ENCODE measurements at places on chromosomes 13 and 19.

DNA sequence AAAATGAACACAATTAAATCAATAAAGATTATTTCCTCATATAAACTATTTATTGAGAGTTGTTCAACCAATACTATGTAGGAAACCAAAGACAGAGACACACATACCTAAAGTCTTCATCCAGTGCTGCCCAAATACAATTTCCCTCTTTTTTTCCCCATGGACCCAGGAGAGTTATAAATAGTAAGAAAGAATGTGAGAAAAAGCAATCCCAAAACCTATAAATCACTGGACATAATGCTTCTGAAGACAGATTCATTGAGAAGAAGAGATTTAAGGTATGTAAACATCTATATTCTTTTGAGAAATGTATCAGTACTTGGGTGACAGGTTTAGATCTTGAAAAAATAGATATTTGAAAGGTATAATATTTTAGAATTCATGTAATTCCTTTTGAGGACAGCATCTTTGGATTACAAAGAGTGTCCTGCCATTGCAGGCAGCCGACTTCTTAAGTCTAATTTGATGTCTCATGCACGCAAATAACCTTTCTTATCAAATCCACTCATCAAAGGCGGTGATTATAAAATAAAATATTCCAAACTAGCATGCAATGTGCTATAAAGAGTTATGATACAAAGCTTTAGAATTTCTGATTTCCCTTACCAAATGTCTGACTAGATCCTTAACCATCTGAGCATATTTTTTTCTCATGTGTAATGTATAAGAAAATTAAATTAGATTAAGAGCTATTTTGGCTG, 739.4 kb downstream of the LIG4 start:
- no peak for DNase-seq

DNA sequence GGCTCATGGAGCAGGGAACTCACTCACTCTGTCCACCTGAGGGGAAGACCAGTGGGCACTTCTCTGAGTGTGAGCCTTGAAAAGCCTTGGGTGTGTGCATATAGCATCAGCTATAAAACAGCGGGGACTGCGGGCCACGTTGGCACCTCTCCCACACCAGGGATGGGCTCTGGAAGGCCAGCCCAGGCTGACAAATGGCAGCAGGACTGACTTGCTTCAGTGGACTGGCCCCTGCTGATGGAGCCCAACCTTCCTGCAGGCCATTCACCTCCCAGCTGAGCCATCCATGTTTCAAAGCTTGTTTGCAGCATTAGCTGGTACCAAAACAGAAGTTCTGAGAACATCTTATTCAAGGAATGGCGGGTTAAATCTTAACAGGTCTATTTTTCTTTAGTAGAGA, 21.0 kb downstream of the TSHZ3 start:
- no peak for DNase-seq

DNA sequence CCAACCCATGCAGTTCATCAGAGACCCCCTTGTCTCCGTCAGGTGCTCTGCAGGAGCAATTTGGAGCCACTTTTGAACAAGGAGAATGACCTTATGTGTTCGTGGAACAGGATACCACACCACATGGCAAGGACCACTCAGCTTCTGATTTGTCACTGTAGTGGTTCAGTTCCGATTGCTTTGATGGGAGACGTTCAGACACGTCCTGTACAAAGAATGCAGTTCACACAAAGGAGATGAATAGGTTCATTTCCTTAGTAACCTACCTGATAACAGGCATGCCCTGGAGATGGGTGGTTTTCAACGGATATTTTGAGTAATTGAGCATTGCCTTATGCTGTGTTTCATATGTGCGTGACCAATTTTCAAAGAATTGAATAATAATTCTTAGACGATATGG, 17.2 kb downstream of the FGF9 start:
- DNase-seq = no peak

- DNase-seq = no peak
Observed at GRCh38 chr19:4693471-4694121, 23.5 kb upstream of the MYDGF start.

DNA sequence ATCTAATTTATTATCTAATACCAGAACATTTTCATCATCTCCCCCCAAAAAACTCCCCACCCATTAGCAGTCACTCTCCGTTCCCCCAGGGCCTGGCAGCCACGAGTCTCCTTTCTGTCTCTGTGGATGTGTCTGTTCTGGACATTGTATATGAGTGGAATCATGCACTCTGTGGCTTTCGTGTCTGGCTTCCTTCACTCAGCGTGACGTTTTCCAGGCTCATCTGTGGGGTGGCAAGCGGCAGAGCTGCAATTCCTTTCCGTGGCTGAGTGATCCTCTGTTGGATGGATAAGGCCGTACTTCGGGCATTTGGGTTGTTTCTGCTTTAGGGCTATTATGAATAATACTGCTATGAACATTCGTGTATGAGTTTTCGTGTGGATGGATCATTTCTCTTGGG, 3.1 kb downstream of the AP2S1 start:
- DNase-seq = no peak

DNA sequence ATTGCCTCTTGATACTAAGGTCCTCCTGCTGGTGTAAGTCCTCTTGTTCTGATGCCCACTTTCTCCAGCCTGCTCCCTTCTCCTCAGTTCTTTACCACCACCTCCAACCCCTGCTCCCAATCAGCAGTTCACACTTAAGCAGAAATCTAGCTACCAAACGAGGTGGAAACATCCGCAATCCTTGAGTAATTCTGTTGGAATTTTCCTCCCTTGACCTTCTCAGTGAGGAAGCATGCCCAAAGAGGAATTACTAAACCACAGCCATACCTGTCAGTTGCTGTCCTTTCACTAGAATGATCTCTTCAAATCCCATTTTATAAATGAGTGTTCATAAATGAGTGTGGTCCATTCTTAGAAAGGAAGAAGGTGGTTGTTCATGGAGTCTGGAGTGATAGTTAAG, 289.9 kb downstream of the DACH1 start:
- DNase-seq = no peak

- DNase-seq = no peak
Observed at GRCh38 chr13:50889317-50889716, 20.3 kb upstream of the RNASEH2B start.

DNA sequence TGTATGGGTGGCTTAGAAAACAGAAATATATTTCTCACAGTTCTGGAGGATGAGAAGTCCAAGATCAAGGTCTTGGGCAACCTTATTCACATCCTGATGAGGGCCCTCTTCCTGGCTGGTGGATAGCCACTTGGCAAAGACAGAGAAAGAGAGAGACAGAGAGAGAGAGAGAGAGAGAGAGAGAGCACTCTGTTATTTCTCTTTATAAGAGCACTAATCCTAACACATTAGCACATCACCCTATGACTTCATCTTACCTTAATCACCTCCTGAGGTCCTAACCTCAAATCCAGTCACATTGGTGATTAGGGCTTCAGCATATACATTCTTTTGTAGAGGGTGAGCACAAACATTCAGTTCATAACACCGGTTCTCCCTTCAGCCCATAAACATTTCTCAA, 430.3 kb downstream of the EFNB2 start:
- DNase-seq = no peak

GRCh38 chr13:113035213-113035800, 66.3 kb downstream of the MCF2L start:
- DNase-seq = no peak

- DNase-seq = no peak
Observed at GRCh38 chr19:13997631-13997962, 8.5 kb downstream of the RFX1 start.

DNA sequence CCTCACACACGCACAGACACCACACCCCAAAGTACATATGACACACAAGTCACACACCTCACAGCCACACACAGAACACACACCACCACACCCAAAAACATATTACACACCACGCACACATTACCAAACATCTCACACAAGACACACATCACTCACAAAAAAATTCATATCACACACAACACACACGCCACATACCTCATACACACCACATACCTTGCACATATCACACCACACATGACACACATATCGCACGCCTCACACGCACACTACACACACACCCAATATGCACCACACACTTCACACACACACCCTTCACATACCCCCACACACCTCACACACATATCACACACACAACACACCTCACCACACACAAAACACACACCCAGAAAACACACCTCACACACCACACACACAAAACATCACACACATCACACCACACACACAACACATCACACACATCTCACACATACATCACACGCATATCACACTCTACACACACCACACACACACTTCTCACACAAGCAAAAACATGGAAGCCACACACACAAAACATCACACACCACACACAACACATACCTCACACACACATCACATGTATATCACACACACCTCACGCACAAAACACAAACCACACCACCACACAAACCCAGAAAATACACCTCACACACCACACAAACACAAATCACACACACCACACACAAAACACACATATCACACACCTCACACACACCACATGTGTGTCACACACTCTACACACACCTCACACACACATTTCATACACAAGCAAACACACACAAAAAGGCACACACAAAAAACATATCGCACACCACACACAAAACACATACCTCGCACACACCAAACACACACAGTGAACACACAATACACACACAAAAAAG, 132.1 kb downstream of the CRYL1 start:
- DNase-seq = no peak

GRCh38 chr13:104320446-104320845, 1254.2 kb upstream of the SLC10A2 start:
- DNase-seq = no peak

GRCh38 chr13:20178156-20178555, 14.6 kb downstream of the GJB2 start:
- DNase-seq = no peak

DNA sequence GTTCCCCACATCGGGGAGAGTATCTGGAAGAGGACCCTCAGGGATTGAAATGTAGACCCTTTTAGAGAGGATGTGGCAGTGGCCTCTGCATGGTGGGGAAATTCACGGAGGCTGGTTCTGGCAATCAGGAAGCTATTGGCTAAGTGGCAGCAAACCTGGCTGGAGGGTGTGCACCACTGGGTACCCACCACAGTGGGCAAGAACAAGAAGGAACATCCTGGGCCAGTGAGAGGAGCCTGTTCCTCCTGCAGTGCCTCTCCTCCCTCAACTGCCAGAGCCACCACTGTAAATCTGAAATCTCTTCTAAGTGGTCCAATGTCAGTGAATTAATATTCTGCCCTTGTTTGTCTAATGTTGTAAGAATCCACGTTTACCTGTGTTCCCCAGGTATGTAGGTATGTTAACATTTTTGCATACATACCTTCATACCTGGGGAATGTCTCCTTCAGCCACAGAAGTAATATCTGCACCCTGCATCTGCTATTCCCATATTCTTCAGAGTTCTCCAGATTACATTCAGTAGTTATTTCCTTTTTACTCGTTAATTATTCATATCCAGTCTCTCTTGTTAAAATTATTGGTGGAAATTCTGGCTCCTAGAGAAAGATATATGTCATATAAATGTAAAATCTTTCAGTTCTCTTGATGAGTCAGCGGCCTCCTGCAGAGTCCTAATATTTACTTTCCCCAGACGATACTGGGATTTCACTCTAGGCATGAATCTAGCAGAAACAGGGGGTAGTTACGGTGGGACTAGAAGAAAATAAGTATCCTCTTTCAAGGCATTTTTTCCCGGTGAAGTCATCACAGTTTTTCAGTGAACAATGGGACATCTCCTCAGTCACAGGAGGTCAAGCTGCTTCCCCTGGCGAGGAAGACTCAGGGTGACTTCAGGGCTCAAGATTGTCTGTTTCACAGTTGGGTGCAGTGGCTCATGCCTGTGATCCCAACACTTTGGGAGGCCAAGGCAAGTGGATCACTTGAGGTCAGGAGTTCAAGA, 148.3 kb downstream of the MYO16 start:
- DNase-seq = no peak

- no peak for DNase-seq
Observed at GRCh38 chr19:50465000-50465399, 11.3 kb upstream of the EMC10 start.

DNA sequence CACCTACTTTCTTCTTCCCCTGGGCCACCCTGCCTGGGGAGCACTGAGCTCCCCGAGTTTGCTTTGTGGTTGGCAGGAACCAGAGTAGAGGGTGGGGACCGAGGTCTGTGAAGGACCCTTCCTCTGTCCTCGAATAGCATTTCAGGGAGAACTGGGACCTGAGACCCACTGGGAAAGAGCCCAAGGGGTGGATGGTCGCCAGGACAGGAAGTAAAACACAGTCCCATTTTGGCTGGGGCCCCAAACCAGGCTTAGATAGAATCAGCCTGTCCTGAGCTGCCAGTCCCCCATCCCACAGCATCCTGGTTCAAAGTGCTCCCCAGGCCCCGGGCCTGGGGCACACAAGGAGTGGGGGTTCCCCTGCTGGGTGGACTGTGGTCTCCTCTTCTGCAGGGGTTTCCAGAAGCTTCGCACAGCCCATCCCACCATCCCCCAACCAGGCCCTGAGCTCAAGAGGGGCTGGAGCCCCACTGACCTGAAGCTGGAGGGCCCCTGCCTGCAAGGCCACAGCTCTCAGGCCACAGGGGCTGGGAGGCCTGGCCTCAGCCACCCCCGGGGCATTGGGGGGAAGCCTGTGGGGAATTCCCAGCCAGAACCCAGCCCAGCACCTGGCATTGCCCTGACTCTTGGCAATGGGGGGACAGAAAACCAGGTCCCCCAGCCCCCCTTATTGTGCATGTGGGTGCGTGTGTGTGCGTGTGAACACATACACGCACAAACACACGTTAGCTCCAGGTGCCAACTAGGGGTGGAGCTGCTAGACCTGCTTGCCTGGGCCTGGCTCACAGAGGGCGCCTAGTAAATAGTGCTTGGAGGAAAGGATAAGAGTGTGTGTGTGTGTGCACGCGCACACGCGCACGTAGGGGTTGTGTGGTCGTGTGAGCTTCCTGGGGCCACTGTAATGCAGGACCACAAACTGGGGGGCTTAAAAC, 995 bp upstream of the MKNK2 start:
- DNase-seq = no peak

- no peak for DNase-seq
Observed at GRCh38 chr19:44972802-44973201, 17.6 kb downstream of the CLPTM1 start.

DNA sequence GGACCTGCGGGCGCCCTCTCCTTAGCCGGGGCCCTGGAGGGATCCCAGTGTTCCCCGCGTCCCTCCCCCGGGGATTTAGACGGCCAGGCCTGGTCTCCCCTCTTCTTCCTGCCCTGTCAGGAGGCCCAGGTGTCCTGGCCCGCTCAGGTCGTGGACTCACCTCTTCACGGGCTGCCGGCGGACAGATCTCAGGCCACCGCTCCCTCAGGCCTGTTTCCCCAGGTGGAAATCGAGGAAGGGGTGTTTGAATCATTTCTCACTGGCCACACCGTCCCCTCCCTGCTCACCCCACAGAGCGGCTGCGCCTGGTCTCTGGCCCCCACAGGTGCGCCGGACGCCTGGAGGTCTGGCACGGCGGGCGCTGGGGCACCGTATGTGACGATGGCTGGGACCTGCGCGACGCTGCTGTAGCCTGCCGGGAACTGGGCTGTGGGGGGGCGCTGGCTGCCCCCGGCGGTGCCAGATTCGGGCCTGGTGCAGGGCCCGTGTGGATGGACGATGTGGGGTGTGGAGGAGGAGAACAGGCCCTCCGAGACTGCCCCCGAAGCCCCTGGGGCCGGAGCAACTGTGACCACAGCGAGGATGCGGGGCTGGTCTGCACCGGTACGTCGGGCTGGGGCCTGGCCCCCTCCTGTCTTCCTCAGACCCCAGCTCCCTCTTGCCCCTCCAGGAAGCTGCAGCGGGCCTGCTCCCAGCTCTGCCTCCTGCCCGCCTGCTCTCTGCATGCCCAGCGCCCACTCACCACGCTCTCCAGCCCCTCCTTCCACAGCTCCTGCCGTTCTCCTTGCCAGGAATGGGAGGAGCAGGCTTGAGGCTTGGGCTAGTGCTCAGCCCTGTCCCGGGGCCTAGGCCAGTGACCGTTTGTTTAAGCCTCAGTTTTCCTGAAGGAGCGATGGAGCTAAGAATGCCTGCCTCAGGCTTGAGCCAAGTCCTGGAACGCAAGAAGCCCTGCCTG, 2.5 kb downstream of the SSC5D start:
- DNase-seq = no peak

All from NCI-H524 treated with DMSO at 0.1 percent for 48 hours (cell line).